Skin of body (tissue), 3 donors: ENCODE measurements at places on chromosomes 12 and 14.

DNA sequence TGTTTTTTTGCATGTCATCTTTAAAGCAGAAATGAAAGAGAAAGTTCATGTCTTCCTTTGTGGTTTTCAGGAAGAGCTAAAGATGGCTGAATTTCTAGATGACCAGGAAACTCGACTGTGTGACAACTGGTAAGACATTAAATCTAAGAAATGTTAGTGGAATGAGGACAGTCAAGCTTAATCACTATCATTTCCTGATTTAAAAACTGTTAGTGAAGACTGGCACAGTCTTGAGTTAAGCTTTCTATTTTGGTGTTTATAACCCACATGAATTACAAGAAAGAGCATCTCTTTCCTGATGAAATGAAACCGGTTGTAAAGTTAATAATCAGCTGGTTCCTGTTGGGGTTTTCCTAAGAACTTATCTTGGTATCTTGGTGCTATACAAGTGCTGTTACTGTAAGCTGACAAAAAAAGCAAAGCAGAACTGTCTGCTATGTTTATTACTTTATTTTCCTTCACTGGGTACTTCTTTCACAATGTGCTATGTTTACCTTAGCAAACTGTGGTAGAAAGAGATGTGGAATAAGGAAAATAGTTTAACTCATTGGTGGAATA lies 5.2 kb downstream of the TRAFD1 start:
- no peak for DNase-seq

DNA sequence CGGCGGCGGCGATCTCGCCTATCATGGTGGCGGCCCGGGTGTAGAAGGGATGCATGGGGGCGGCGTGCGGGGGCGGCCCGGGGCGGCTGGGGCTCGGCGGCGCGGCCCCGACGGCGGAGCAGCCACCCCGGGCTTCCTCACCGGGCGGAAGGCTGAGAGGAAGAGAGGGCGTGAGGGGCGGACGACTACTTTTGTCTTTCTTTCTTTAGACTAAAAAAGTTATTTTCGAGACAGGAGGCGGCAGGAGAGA lies 240 bp downstream of the BTG1 start:
- no peak for DNase-seq

- DNase-seq: no peak
Observed at GRCh38 chr14:54555651-54556050, 11.3 kb upstream of the SAMD4A start.

- DNase-seq: no peak
Observed at GRCh38 chr12:53225635-53226424, 6.2 kb downstream of the RARG start.

GRCh38 chr14:55556929-55557623 lies 22.9 kb upstream of the KTN1 start:
- peak; percentile 59 for DNase-seq

DNA sequence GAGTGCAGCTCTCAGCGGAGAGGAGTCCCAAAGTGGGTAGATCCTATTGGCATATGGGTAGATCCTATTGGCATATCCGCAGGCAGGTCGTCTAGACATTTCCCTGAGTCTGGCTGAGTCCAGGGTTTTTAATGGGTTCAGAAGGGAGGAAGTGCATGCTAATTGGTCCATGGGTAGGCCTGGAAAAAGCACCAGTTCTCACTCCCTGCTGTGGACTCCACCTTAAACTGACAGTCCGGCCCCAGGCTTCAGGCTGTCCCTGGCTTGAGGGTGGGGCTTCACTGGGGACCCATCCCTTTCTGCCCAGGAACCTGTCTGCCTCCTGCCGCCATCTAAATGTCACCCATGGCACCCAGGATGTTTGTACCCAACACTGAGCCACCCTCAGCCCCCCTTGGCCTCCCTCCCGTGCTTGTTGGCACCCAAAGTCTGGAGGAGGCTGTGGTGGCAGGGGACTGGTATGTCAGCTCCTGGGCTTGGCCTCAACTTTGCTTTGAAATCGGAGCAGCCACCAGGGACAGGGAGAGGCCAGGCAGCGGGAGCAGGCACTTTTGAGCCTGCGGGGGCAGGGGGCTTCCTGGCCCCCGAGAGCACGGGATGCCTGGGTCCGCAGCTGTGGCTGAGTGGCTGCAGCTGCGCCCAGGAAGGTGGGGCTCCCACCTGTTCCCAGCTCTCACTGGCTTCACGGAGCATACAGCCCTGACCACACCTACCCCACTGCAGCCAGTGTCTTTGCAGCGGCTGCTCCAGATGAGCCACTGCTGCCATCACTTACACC lies 29.6 kb upstream of the YAF2 start:
- no peak for DNase-seq

GRCh38 chr14:61281186-61281947 lies at the start of gene TMEM30B:
Gene TMEM30B, minus strand, starts transcription at chr14:61281338. Its CDS starts 191 bp downstream, at chr14:61281147.
- DNase-seq: peak; percentile 22

DNA sequence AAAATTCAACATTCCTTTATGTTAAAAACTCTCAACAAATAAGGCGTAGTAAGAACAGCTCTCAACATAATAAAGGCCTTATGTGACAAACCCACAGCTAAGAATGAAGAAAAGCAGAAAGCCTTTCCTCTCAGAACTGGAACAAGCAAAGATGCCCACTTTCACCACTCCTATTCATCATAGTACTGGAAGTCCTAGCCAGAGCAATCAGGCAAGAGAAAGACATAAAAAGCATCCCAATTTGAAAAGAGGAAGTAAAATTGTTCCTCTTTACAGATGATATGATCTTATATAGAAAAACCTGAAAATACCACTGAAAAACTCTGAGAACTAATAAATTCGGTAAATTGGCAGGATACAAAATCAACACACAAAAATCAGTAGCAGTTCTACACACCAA lies 52.1 kb downstream of the STON2 start:
- no peak for DNase-seq

DNA sequence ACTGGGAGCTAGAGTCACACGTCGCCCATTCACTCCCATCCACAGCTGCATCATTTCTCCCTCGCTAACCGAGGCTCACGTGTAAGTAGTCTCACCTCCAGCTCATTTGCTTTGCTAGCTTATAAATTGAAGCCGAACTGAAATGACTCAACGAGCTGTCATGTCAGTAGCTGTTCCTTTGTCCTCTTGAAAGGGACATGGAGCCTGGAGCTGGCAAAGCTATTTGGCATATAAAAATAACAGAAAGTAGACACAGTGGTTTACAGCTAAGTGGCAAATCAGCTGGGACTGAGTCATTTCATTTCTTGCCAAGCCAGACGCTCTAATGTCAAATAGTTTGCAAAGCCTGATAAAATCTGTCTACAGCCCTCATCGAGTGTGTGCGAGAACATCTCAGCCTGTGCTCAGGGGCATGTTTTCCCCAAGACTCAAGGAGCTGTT lies 114.4 kb upstream of the TMEM233 start:
- DNase-seq: no peak

DNA sequence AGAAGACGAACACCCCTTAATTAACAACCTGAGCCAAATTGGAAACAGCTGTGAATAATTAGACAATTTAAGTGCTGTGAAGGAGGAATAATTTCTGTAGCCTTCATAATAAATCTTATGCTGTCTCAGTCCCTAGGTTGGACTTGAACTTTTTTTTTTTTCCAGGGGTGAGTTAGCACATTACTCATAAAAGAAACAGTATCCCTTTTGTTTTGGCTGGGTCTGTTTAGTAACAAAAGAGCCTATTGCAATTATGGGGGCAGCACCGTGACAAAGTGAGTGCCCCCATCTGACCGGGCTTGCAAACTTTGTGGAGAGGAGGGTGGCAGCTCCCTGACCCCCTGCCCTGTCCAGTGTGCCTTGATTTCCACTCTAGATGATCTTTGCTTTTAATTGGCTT lies 167.4 kb downstream of the DICER1 start:
- no peak for DNase-seq

- DNase-seq: no peak
Observed at GRCh38 chr12:48696626-48697025, 14.6 kb upstream of the KANSL2 start.

- peak; percentile 95 for DNase-seq
Observed at GRCh38 chr12:75908961-75909605, 122.5 kb downstream of the PHLDA1 start.

GRCh38 chr14:77618381-77618970 lies 2.0 kb upstream of the SPTLC2 start:
- DNase-seq: no peak

GRCh38 chr12:12224240-12224940 lies 42.5 kb downstream of the LRP6 start:
- no peak for DNase-seq

GRCh38 chr14:99164712-99165111 lies 107.3 kb downstream of the BCL11B start:
- no peak for DNase-seq

GRCh38 chr14:49160983-49161382 lies 425.2 kb downstream of the RPS29 start:
- DNase-seq: no peak

DNA sequence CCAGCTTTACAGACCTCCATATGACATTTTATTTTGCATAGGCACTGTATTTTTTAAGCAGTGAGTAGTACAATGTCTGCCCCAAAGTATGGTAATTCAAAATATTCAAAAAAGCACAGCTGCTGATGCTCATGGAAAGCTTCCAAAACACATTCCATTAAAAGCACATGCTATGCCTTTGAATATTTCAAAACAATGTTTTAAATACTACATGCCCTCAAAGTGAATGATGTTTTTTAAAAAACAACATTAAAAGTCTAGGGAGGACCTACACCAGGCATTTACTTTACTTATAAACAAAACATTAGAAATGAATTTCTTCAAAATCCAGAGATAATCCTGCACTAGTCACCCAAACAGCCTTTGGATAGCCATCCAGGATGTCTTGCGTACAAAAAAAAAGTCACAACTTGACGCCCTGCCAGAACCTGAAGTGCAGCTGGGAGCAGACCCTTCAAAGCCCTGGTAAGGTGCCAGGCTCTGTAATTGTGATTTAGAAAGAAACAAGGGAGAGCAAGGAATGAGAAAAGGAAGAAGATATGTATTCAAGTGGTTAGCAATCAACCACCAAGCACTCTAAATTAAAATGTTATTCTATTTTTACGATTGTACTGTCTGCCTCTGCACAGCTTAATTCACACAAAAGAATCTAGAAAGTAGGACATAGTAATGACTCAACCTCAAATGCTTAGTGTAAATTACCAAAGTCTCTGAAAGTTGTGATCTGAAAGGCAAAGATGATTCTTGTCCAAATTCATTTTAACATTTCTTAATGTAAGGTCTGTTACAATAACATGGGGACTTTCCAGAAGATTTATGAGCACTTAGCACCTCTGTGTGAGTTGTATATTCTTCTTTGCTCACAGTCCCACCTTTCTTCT lies 31.9 kb downstream of the CEP83 start:
- DNase-seq: peak; percentile 55

DNA sequence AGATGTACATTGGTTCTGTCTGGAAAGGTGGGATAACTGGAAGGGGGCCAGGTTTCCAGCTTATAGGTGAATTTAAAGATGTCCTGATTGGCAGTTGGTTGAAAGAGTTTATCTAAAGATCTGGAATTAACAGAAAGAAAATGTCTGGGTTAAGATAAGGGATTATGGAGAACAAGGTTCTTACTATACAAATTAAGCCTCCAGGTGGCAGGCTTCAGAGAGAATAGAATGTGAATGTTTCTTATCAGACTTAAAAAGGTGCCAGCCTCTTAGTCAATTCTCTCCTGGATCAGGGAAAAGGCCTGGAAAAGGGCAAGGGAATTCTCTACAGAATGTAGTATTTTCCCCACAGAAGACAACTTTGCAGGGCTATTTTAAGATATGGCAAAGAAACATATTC lies 53.1 kb downstream of the CNTN1 start:
- DNase-seq: no peak

DNA sequence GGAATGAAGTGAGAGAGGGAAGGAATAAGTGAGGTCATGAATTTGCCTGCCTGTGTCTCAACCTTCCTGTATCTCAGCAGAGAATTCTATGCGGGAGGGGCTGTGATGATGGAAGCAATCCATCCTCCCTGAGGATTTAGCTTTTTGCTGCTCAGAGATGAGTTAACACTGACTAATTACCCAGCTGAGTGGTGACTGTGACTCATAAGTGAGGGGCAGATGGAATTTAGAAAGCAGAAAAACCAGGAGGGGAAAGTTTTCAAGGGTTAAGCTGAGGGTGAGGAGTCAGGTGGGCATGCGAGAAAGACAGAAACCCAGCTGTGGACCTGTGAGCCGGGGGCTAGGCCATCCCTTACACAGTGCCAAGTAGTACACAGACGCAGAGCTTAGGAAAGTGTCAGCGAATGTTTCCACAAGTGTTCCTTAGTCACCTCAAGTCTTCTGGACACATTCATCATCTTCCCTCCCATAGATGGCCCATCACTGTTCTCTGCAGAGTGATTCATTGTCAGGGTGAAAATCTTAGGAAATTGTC lies 277.9 kb downstream of the IPO8 start:
- DNase-seq: no peak

- DNase-seq: no peak
Observed at GRCh38 chr14:66724996-66725395, 217.0 kb downstream of the GPHN start.

GRCh38 chr12:91413581-91414546 lies 231.2 kb upstream of the DCN start:
- DNase-seq: peak; percentile 56

DNA sequence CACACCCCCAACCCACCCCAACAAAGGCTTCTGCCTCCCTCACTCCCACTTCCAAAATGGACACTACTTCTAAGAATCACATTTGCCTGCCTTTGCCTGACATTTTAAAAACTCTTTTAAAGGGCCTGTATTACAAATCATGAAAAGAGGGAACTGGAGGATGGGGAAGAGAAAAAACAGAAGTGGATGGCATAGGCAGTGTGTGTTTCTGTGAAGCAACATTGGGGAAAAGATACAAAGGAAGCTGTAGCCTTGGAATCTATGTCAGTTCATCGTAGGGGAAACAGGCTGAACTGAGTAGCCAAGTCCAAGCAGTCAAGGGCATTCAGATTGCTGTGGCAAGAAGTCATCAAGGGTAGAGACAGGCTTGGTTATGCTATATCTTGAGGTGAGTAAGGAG lies 273.9 kb downstream of the BTG1 start:
- no peak for DNase-seq

DNA sequence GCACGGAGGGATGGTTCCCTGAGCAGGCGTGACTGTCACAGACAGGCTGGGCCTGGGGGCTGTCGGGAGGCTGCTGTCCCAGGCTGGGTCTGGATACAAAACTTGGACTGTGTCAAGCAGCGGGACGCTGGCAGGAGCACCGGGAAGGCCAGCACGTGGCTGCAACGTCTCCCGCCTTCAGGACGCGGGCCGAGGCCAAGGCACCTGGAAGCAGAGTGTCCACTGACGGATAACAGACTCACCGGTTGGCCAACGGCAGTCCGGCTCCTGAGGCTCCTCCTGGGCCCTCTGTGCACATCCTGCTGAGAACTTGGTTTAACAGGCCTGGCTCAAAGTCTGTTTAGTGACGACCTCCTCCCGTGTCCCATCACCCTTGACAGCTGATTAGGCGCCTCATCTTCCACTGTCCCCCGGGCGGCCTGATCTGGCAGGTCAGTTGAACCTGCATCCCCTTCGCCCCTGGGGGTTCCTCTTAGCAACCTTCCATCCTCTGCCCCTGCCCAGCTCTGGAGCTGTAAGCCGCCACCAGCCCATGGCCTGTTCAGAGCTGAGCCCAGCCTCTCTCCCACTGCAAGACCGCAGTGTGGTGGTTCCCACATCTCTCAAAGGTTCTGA lies 2.5 kb downstream of the XRCC3 start:
- DNase-seq: no peak

GRCh38 chr12:123153906-123154305 lies 3.0 kb upstream of the PITPNM2 start:
- DNase-seq: no peak

- no peak for DNase-seq
Observed at GRCh38 chr12:103538397-103538796, 42.6 kb upstream of the C12orf42 start.

GRCh38 chr12:47737936-47738594 lies 12.8 kb upstream of the ENDOU start:
- DNase-seq: no peak

GRCh38 chr14:37588956-37589714 lies 5.9 kb downstream of the FOXA1 start:
- no peak for DNase-seq
